ENCODE measurements at places on chromosomes 12 and 14.

GRCh38 chr14:76307786-76308780 lies 67.9 kb upstream of the ESRRB start:
- no peak for DNase-seq

DNA sequence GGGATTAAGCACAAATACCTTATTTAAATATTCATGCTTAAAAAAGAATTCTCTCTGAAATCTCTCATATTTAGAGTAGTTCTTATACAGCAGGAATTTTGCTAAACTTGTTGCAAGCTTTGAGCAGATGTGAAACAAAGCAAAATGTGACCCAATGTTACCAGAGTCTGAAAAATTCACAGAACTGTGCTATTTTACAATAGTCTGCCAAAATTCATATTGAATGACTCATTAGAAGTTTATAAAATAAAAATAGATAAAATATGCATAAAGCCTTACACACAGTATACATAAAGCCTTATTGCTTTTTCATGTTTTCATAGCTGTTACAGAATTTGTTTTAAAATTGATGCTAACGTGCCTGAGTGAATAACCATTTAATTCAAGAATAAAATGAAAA lies 17.8 kb upstream of the RHOJ start:
- no peak for DNase-seq

DNA sequence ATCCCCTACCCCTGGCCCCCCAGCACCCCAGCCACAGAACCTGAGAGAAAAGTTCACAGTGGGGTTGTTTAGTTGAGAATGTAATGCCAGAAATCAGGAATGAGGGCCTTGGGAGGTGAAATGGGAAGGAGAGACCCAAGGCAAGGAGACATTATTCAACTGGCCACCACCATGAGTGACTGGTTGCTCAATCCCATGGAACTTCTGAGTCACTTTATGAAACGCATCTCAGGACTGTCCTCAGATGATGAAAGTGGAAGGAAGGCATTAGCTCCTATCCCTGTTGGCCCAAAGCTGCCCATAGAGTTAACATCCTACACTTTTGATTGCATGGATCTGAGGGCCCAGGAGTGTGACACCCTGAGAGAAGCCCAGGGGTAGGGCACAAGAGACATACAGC lies 25.4 kb upstream of the TCL1A start:
- no peak for DNase-seq

GRCh38 chr12:97556302-97556779 lies 93.7 kb downstream of the RMST start:
- no peak for DNase-seq

GRCh38 chr14:103879570-103880347 lies 32.4 kb upstream of the PPP1R13B start:
- no peak for DNase-seq

- DNase-seq: peak; percentile 13
These were observed 613 bp downstream of the SRSF9 start for GRCh38 chr12:120468821-120469449.

DNA sequence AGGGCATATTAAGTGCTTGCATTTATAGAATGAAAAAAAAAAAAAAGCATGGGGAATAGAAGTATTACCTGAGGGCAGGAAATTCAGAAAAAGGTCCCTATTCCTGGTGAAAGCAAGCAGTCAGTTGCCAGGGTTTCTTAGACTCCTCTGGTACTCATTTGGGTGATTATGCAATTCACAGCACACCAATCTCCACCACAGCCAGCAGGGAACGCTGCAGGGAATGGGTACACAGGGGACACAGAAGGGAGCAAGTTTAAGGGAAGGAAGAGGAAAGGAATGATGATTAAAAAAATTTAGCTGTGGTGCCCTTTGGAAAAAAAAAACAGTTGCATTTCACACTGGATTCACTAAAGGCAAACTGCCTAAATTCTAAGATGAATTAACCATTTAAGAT lies 14.2 kb downstream of the BLTP3B start:
- DNase-seq: no peak

- no peak for DNase-seq
These were observed 484 bp downstream of the PPP1CC start for GRCh38 chr12:110742096-110742717.

Measured in neural crest cell (in vitro differentiated cells).